CD8-positive, alpha-beta T cell (primary cell): ENCODE measurements at places on chromosomes 16 and 17. TPM values are rescaled to one million over a fixed set of nuclear protein-coding genes. Genes with fewer than 3 reads are reported as not detected.
A peak's percentile ranks its signal among the peaks of the same experiment; 100 is the strongest.

The RABEP1 gene
- 27.1 TPM for total RNA-seq

DNA sequence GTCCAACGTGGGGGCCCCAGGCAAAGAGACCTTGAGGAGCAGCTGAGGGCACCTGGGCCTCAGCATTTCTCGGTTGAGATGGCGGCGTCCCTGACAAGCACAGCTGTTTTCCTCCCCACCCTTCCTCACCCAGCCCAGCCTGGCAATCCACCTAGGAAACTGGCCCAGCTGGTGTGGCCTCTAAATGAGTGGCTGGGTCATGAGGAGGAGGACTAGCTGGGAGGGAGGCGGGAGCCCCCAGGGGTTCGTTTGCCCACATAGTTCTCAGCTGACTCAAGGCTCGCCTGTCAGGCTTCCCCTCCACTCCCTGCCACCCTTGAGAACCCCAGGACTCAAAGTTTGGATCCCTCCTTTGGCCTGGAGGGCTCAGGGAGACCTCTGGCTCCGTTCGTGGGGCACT lies 5.9 kb downstream of the RNF222 start:
- no peak for DNase-seq

- no peak for DNase-seq
Observed at GRCh38 chr16:15701975-15702970, 52.2 kb downstream of the NDE1 start.

GRCh38 chr17:34167354-34167753 lies 87.7 kb upstream of the CCL2 start:
- DNase-seq: no peak

DNA sequence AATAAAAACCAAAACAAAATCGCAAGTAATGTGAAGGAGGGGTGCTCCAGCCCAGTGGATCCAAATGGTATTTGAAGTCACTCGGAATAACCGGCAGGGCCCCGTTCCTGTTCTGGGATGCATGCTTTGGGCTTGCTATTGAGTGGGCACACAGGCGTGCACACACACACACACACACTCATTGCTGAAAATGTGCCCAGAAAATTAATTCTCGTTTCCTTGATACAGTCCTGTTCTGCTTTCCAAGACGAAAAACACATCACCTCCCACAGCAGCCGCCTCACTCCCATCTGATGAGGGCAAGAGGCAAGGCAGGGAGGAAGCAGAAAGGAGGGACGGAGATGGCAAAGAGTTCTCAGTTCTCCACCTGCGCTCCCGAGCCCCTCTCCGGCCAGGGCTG lies 62.2 kb upstream of the SDK2 start:
- no peak for DNase-seq

DNA sequence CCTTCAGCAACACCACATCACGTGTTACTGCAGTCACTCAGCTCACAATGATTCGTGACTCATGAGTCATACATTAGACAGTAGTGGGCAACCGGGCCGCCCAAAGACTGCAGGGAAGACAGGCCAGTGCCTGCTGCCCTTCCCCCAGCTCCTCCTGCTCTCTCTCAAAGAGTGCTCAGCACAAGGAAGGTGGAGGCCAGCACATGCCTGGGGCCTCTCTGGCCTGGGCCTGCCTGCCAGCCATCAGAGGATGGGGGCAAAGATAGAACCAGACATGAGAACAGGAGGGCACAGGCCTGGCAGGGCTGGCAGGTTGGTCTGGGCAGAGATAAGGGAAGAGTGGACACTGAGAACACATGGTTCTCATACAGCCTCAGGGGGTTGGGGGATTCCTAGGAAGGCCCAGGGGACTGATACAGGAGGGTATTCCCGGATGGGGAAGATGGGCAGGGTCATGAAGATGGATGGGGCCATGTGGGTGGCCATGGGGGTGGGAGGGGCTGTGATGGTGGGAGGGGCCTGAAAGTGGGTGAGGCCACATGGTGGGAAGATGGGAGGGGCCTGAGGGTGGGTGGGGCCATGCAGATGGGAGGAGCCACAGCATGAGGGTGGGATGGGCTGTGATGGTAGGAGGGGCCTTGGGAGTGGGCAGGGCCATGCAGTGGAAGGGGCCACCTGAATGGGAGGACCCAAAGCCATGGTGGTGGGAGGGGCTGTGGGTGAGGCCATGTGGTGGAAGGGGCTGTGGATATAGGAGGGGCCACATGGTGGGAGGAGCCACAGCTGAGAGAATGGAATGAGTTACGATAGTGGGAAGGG lies 29.0 kb downstream of the KATNB1 start:
- no peak for DNase-seq

- no peak for DNase-seq
Observed at GRCh38 chr17:43962479-43962878, 8.7 kb upstream of the PYY start.

- DNase-seq: no peak
Observed at GRCh38 chr17:47287639-47288038, 34.0 kb downstream of the ITGB3 start.

DNA sequence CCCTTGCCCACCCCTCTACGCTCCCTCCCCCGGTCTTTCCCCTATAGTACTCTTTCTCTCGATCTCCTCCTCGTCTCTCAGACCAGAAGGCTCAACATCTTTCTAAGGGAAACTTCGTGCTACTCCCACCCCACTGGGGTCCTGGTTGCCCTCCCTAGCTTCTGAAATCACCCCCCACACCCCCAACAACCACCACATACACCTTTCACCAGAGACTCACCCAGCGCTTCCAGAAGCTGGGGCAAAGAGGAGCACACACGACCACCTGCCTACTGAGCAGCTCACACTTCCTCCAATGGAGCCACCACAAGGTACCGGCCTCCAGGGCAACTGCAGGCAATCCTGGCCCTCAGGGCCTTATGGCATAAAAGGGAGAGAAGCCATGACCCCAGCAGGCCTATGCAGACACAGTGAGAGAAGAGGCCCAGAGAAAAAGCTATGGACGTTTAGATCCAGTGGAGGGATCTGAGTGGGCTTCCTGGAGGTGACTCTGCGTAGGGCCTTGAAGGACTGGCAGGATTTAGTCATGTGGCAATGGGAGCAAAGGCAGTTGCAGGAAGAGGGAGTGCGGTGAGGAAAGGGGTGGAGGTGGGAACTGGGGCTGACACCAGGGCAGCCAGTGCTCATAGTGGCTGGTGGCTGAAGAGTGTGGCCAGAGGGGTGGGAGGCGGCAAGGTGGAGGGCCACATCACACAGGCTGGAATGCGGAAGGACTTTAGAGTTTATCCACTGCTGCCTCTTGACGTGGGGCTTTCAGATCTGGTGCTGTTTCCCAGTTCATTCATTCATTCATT lies 12.1 kb upstream of the TMEM92 start:
- no peak for DNase-seq

The CNTD1 gene
- not detected for total RNA-seq

The SCN4A gene
- total RNA-seq: not detected

The AGRP gene
- not detected for total RNA-seq

The MYO15A gene
- total RNA-seq: 0.78 TPM

GRCh38 chr17:28902819-28903545 lies at the start of gene DHRS13:
Gene DHRS13, minus strand, starts transcription at chr17:28903079. Its CDS starts 135 bp downstream, at chr17:28902944.
- peak; percentile 98 for DNase-seq
